Suprapubic skin (tissue), 4 donors: ENCODE measurements at places on chromosomes 13 and 19.
A peak's percentile ranks its signal among the peaks of the same experiment; 100 is the strongest.

DNA sequence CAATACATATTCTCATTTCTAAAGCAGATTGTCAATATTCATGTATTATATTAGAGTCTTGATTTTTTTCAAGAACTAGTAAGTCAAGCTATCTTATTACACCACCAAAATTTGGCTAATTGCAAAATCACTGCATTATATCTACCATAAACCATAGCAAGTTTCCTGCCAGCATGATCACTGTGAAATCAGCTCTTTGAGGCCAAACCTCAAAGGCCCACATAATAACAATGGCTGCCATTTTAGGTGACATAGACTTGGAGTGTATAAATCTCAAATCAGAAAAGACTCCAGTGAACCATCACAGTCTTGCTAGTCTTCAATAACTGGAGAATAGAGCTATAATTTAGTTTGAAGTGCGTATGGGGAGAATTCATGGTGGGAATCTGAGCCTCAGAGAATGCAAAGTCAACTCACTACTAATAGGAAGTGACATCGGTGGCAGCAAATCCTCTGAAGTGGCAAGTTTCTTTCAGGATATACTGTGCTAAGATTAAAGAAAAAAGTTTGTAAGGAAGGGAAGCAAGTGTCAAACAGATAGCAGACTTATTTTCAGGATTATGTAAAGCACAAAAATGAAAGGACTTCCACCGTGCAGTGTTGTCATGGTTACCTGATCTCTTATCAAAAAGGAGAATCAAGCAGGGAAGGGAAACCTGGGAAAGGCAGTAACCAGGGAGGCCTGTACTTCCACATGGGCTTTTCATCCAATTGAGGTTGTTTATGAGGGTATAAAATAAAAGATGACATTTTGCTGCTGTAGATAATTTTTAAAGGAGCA lies 117.4 kb upstream of the FNDC3A start:
- DNase-seq: no peak

GRCh38 chr19:54928299-54928698 lies 19.0 kb downstream of the NLRP7 start:
- no peak for DNase-seq

GRCh38 chr19:36837176-36837905 lies 846 bp downstream of the ZNF790 start:
- DNase-seq: no peak

- DNase-seq: no peak
Measured at GRCh38 chr19:8566855-8567254, 10.4 kb downstream of the MYO1F start.

DNA sequence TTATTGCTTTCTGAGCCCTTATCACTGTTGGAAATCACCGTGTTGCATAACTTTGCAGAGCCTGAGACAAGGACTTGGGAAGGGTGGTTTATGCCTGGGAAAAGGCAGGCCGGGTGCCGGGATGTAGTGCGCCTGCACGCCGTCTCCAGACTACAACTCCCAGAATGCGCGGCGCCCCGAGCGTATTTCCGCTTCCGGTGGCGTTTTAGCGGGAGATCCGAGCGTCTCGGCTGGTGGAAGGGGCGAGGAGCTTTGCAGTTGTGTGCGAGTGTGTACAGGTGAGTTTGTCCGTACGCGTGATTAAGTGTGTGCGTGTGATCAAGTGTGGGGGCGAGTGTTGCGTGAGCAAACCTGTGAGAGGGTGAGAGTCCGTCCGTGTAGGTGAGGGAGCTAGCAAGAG lies 75.4 kb downstream of the PEG3 start:
- no peak for DNase-seq

GRCh38 chr19:23075031-23075733 lies 41.6 kb upstream of the ZNF730 start:
- DNase-seq: peak; percentile 80

DNA sequence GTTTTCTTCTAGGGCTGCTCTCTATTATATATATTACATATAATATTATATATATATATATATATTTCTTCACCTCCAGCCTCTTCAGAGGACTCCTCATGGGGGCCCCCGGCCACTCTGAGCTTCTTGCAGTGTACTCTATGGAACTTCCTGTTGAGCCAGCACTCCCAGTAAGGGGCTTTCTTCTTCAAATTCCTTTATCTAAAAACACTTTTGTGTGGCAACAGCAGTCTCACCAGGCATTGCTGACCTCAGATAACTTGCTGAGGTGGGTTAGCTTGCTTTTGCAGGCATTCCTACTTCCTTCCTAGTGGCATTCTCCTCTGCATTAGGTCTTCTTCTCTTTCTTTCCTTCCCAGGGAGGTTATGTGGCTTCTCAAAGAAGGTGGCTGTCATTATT lies 381.5 kb downstream of the MYO16 start:
- DNase-seq: no peak

- DNase-seq: no peak
Measured at GRCh38 chr19:46423188-46423587, 5.5 kb downstream of the PNMA8C start.

GRCh38 chr13:101709952-101710351 lies 257.5 kb downstream of the ITGBL1 start:
- DNase-seq: no peak

DNA sequence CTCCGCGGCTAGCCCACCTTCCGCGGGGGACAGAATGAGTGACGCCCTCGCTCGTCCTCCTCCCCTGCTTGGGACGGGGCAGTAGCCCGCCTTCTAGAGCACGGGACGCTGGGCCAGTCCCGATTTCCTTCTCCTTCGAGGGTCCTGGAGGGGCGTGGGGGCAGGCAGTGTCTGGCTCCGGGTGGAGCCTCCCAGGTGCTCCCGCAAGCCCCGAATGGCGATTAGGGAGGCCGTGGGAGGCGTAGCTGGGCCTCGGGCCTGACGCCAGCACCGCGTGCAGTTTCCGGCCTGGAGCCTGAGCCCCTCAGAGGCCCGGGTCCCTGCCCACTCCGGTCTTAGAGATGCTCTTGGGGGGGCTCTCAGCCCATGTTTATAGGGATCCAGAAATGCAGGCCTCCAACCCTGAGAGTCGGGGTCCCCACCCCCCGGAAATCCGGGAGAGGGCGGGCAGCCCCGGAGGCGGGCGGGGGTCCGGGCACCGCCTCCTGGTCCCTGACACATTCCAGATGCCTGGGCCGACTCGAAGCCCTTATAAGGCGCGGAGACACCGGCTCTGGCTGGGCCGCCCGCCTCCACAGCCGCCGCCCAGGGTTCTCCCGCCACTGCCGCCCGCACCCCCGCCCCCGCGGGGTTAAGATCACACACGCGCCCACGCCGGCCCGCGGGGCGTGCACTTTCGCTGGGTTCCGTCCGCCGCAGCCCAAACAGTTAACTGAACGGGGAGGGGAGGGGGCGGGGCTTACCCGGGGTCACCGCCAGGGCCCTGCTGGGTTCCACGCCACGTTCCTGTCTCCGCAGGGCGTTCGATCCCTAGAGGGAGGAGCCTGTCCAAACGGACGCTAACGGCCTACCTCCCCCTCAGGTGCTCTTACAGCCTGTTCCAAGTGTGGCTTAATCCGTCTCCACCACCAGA lies 1.5 kb downstream of the MYADM start:
- peak; percentile 94 for DNase-seq

DNA sequence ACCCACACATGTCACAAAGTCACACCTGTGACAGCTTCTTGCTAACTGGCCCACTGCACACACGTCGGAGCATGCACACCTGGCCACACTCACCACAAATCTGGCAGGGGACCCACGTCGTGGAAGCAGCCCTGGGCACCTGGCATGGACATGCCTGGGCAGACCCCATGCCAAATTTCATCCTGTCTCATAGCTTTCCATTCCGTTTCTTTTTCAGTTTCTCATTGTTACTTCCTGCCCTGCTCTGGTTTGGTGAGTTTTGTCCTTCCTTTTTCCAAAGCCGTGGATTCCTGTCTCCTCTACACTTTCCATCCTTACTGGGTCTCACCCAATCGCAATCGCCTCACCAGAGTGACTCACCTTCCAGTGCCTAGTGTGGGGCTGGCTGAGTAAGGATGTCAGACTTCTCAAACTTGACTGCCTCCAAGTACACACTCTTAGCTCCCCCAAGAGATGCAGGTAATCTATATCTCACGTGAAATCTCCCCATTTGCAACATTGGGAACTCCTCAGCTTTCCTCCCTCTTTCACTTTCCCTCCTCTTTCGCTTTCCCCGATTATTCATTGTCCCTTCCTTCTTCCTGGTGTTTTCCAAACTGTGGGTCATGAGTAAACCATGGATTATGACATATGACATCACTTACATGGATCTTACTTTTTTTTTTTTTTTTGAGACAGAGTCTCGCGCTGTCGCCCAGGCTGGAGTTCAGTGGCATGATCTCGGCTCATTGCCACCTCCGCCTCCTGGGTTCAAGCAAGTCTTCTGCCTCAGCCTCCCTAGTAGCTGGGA lies 1.6 kb upstream of the BBC3 start:
- no peak for DNase-seq

DNA sequence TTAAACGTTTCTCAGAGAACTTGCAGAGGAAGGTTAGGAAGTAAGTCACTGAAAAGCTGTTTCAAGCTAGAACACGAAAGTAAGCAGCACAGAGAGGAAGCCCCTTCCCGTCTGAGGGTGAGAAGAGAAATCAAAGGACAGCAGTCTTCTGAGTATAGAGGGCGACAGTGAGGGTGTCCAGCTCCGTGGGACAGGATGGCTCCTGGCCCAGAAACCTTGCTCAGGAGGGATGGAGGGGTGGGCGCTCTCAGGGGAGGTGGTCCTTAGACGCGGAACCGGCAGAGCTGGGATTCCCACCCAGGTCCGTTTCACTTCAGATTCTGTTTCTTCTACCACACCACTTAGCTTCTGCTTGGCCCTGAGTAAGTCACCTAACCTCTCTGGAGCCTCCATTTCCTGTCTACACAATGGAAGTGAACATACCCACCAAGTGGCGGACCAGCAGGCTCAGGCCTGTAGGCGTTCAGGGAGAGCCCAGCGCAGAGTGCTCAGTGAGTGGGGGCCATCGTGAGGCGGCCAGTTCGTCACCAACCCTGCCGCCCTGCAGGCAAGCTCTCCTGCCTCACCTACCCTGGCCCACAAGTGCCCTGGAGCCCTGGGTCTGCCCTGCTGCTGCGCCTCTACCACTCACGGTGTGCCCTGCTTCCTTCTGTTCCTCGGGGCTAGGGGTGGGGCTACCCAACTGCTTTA lies 5.5 kb upstream of the RSPH6A start:
- no peak for DNase-seq

DNA sequence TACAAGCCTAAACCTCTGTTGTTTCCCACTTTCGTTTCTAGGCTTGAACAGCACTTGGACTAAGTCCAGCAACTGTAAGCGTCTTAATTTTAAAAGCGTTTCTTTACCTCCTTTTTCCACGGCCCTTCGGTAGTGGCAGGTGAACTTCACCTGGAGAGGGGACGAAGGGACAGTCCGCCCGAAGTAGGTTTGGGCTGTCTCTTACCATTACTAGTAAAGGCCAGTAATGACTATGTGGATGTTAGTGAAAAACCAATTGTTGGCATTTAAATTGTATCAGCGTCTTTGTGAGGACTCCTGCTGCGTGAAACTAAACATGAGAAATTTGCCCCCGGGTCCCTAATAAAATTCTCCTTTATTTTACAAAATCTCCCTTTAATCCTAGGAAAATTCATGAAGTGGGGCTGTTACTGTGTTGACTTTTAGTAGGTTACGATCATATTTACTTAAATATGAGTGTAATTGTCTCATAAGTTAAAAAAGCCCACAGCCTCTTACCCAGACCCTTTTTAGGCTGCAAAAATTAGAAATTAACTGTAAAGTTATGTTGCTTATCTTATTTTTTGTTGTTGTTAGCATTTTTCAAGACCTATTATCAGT lies 983 bp downstream of the ITM2B start:
- DNase-seq: no peak
